ENCODE measurements at places on chromosomes 12 and 14.

DNA sequence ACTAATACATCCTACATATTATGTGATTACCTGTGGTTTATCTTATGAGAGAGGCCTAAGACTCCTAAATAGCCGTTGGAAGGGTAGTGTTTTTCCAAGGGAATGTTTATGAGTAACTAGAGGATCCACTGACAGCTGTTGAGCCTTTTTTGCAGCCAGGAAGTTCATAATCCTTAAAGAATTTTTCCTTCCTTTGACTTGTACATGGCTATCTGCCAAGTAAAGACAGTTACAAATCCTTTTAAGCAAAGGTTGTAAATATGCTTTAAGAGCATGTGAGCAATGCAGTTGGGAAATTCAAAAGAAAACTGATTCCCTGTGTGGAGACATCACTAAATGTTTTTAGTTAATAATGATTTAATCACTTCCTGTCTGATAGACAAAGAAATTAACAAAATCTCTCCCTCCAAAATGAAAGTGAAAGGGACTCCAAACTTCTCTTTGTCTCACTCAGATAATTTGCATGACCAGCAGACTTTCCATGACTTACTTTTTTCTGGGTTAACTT lies 333.8 kb downstream of the PDZRN4 start:
- DNase-seq: peak; percentile 13

DNA sequence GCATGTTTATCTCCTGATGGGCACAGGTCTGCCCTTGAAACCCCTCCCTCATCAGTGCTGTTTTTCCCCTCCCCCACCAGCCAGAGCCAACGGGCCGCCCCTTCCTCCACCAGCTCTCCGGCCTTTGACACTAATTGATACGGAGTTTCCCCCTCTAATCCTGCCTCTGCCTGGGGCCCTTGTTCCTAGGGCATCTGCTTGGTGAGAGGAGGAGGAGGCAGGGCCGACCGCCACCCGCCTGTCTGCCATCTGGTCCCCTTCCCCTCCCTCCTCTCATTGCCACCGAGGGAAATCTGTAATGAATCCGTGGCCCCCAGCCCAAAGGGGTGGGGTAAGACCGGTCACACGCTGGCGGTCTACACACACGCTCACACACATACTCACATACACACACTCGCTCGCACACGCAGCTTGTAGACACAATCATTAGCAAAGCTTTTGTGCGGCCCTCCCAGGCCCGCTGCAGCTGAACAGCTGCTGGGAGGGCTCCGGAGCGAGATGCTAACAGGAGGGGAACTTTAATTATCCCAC lies 27.4 kb downstream of the SRRM4 start:
- DNase-seq: no peak

GRCh38 chr12:25935355-25936144 lies 22.9 kb upstream of the RASSF8 start:
- DNase-seq: no peak

DNA sequence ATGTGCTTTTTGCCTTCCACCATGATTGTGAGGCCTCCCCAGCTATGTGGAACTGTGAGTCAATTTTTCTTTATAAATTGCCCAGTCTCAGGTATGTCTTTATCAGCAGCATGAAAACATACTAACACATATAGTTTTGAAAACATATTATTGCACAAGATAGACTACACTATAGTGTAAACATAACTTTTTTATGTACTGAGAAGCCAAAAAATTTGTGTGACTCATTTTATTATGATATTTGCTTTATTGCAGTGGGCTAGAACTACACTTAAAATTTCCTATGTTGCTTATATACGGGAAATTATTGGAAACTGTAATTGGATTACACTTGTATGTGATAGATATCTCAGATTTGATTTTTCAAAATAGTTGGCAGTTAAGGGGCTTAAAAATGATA lies 885.5 kb upstream of the FBXO33 start:
- no peak for DNase-seq

- DNase-seq: no peak
These were observed 121.3 kb upstream of the MAX start for GRCh38 chr14:65223636-65224035.

- DNase-seq: no peak
These were observed 100.9 kb upstream of the PRB2 start for GRCh38 chr12:11496157-11496851.

- no peak for DNase-seq
These were observed 13.7 kb upstream of the VPS37B start for GRCh38 chr12:122909442-122910288.

DNA sequence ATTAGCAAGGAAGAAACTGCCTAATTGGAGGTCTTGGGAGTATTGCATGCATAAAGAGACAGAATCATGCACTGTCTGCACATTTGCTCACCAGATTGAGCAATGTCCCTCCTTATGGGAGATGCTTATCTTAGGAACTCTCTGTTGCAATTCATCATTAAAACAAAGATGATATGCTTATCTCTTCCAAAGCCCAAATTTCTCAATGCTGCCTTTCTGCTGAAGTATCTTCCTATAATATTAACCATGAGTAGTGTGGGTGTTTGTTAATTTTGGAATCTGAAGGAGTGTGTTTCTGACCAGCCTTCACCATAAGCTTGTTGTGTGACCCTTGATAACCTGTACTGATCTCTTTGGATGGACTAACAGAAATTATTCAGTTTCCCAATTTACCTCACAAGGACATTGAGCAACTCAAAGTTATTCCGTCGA lies 1257.6 kb upstream of the FLRT2 start:
- no peak for DNase-seq

- DNase-seq: no peak
These were observed 465.6 kb downstream of the FOXG1 start for GRCh38 chr14:29232153-29232552.

DNA sequence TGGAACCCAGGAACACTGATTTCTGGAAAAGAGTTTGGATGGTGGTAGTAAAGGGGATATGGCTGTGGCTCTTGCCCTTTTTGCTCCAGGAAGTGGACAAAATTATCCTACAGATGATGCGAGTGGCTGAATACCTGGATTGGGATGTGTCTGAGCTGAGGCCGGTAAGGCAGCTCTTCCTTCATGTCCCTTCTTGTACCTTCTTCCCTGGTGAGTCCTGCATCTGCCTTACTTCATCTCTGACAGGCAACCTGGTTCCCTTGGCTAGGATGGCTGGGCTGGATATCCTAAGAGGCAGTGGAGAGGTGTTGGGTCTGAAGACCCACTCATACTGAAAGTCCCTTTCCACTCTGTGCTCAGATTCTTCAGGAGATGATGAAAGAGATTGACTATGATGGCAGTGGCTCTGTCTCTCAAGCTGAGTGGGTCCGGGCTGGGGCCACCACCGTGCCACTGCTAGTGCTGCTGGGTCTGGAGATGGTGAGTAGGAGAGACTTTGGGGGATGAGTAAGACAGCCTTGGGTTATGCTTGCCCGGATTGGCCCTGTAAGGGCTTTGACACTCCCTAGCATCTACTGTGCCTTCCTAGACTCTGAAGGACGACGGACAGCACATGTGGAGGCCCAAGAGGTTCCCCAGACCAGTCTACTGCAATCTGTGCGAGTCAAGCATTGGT lies 8.0 kb downstream of the DGKA start:
- no peak for DNase-seq

GRCh38 chr12:27332407-27332713 lies 276 bp upstream of the BMAL2 start:
- DNase-seq: no peak

- DNase-seq: no peak
These were observed 674.1 kb upstream of the ATXN7L3B start for GRCh38 chr12:73863546-73863945.

- no peak for DNase-seq
These were observed 34.2 kb downstream of the DTX1 start for GRCh38 chr12:113090740-113091139.

DNA sequence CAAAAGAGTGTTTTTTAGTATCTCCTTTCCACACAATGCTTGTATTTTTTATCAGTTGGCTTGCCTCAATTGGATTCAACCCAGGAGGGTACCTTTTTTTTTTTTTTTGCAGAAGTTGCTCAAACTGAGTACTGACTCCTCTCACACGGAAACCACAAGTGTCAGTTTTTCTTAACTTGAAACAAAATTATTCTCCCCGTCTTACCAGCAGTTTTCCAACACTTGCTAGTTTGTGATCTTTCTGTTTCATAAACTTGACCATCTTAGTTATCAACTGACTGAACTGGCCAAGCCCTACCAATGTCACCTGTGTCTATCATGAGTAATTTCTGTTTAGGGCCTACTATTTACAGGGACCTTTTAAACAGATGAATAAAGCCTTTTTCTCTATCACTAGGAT lies 34.1 kb upstream of the ITPR2 start:
- peak; percentile 79 for DNase-seq

- no peak for DNase-seq
These were observed 58.3 kb upstream of the OTOGL start for GRCh38 chr12:80041071-80041470.

GRCh38 chr12:65205886-65206285 lies 36.5 kb downstream of the LEMD3 start:
- no peak for DNase-seq

DNA sequence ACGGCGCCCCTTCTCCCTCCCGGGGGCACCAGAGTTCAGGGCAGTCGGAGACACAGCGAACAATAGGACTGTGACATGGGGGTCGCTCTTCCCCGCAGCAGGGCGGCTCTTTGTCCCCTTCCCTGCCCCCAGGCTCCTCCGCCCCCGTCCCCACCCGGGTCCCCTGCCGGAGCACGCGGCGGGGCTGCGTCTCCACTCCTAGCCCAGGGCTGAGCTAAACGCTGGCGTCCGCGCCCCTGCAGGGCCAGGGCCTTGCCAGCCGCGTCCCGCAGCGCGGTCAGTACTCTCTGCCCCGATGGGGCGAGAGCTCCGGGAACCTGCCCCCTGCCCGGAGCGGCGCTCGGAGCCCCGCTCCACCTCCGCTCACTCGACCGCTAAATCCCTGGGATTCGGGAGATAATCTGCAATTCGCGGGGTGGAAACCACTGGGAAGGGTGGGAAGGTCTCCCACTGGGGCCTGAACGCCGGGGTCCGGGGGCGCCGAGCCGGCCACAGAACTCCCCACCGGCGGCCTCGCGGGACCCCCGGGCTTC lies 825 bp upstream of the CCDC85C start:
- DNase-seq: peak; percentile 38

DNA sequence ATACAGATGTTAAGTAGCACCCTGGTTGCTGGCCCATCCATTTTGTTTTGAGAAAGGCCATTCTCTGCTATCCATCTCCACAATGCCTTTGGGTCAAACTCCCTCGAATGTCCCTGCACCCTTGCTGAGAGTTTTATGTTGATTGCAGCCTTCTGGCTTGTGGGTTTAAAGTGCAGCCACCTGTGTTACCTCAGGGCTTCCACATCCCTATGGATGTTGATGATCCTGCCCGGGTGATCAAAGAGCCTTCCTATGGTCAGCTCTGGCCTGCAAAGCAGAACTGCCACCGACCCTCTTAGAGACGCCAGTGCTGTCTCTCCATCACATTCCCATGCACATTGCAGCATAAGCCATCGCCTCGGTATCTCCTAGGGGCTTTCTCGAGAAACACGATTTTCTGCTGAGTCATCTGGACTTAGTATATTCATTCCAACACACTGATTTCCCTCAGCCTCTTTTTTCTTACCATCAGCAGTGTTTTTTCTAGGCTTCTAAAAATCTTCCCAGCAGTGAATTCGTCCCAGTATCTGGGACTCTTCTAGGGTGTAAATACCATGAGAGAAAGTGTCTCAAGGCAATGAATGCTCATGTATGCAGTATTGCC lies 585.7 kb upstream of the TMEM132C start:
- no peak for DNase-seq

GRCh38 chr12:113473400-113473799 lies 1.7 kb upstream of the LHX5 start:
- DNase-seq: no peak

GRCh38 chr14:94904636-94905035 lies 134.7 kb upstream of the GSC start:
- no peak for DNase-seq

DNA sequence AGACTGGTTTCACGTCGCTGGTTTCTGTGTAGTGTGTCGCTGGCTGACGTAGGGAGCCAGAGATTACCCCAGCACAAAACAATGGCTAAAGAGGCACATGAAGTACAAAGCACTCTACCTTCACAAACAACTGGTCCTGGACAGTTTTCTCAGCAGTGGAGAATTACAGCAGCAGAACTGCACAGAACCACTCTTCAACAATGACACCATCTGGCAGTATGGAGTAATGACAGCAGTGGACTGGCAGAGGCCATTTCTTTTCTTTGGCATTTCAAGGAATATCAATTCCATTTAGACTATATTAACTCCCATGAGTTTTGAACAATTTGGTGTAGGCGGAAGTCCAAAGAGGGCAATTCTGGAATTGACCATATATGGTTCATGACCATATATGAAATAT lies 1074.1 kb downstream of the AACS start:
- DNase-seq: no peak

DNA sequence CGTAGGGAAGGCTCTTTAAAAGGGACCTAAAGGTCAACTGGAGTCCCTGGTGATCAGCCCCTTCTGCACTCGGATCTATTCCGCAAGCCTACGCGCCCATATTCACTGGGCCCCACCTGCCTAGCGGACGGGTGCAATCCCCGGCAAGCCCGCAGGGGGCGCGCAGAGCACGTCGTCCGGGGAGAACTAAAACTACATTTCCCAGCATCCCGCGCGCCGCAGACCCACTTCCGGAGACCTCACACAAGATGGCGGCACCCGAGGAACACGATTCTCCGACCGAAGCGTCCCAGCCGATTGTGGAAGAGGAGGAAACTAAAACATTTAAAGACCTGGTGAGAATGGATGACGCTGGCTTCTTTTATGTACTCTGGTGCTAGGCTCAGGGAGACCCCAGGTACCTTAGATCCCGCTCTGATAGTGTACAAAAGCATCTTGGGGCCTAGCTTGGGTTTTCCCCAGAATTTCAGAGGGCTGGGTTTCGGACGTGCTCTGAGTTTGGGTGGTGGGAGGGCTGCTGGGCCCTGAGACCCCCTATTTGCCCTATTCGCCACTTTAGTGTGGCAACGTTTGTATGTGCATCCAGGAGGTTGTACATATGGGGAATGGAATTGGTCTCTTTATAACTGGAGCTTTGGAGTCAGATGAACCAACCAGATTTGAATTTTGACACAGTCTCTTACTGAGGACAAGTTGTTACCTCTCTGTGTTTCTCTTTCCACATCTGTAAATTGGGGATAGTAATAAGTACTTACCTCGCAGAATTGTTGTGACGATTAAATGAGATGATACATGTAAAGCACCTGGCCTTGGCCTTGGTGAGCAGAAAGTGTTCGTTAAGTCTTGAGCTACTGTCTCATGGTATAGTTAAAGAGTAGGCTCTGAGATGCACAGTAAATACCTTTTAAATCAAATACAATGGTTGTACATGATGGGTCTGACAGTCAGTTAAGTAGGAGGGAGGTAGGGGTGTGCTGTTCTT lies at the start of gene DDX47:
Gene DDX47, plus strand, starts transcription at position 227 of the 982 bp plus-strand sequence. Its CDS starts 22 bp downstream, at position 249.
- peak; percentile 96 for DNase-seq

Data from GM06990 (cell line).